Hematopoietic multipotent progenitor cell treated with erythropoietin and hydrocortisone succinate and interleukin-3 and kit ligand, for 15 days (in vitro differentiated cells): ENCODE measurements at places on chromosomes 2 and 18.
A peak's percentile ranks its signal among the peaks of the same experiment; 100 is the strongest.

DNA sequence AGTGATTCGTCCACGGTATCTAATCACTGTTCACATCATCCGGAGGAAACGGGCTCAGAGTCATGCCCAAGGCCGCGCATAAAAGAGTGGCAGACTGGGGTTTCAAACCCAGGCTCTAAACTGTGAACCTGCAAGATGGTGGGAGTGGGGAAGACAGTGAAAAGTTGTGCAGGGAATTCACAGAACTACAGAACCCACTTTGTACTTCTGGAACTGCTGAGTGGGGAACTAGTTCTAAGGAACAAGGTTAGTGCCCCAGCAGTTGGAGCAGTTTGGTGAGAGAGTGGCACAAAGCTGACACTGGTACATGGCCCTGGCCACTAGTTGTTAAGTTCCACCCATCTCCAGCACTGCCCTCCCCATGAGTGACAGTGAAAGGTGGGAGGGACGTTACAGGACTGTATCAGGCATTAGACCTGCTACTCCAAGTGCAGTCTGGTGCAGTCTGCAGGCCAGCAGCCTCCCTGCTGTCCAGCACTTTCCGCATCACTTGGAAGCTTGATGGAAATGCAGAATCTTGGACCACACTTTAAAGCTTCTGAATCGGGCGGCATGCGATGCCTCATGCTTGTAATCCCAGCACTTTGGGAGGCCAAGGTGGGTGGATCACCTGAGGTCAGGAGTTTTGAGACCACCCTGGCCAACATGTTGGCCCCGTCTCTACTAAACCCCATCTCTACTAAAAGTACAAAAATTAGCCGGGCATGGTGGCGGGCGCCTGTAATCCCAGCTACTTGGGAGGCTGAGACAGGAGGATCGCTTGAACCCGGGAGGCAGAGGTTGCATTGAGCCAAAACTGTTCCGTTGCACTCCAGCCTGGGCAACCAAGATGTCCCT, 47.3 kb downstream of the C2orf42 start:
- DNase-seq, result peak; percentile 75

DNA sequence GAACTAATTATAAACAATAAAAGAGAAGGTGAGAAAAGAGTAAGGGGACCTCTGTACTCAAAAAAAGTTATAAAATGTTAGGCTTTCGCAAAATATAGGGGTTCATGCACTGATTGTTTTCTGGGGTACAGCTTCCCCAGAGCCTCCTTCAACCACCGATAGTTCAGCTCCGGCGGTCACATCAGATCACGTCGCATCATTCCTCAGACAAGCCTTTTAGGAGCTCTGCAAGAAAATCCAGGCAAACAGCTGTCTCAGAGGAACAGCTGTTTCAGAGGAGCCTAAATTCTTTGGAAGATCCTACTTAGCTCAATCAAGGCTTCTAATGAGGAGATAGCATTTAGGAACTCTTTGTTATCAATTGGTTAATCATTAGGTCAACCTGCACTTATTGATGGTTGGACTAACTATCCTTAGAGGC, 78.7 kb downstream of the MYCN start:
- no peak for DNase-seq

DNA sequence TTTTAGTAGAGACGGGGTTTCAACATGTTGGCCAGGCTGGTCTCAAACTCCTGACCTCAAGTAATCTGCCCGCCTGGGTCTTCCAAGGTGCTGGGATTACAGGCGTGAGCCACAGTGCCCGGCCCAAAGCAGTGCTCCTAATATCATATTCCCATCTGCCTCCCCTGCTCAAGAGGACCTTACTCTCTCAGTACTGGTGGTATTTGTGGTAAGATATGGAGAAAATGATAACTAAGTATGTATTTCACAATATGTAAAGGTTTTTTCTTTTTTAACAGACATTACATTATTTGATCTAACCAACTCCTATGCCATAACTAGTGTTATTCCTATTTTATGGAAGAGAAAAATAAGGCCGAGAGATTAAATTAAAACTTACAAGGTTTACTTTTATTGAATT, 201.0 kb downstream of the CAMKMT start:
- DNase-seq, result no peak

DNA sequence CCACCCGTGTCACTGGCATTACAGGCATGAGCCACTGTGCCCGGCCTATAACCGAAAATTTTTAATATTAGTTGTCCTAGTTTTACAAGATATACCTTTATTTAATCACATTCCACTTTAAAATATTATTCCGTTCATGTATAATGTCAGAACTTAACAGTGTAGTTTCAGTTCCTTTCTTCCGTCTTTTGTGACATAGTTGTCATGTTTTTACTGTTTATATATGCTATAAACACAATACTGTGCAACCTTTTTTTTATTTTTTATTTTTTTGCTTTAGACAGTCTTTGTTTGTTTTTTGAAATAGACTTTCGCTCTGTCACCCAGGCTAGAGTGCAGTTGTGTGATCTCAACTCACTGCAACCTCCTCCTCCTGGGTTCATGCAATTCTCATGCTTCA, 129.5 kb upstream of the TTC27 start:
- no peak for DNase-seq

- DNase-seq, result no peak
Measured at GRCh38 chr2:88227446-88227845, 57.3 kb downstream of the THNSL2 start.
